EL (cell line): ENCODE measurements at places on chromosomes 3 and 15.
A peak's percentile ranks its signal among the peaks of the same experiment; 100 is the strongest.

GRCh38 chr3:45688194-45688881, 858 bp upstream of the SACM1L start:
- DNase-seq = peak; percentile 50

DNA sequence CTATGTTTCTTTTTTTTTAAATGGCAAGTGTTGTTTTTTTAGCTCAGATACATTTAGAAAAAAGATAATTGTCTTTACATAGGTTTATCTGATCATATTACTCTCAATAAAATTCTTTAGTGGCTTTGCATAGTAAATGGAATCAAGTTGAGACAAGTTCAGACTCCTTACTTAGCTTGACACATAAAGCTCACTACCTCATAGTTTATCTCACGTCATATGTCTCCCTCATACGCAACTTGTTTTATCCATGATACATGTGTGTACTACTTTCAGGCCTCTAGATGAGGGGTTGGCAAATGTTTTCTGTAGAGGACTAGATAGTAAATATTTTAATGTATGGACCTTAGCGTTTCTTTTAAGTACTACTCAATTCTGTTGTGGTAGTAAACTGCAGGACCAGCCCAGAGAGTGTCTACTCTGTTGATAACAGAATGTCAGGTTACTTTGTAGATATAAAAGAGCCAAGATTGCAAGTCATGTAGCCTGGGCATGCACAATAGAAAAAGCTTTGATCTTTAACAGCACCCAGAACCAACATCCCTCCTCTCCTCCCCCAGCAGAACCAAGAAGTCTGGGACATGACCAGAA, 28.2 kb upstream of the MGA start:
- DNase-seq = no peak

DNA sequence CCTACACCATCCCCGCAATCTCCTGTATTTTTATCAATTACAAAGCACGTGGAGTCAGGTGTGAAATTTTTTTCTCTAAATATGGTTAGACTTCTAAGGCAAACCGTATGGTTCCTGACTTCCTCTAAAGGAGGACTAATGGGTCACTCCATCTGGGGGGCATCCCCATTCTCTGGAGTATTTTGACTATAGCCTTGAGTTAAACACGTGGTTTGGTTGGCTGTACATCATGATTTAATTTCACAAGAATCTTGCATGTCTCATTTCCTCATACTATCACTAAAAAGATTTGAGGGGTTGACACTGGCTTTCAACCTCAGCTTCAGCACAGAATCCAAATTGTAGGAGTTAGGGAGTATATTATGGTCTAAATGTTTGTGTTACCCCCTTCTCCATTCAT, 25.3 kb upstream of the ZNF770 start:
- DNase-seq = peak; percentile 62

GRCh38 chr3:22263042-22263441, 512.0 kb upstream of the ZNF385D start:
- peak; percentile 73 for DNase-seq

GRCh38 chr3:67384016-67384415, 270.4 kb downstream of the SUCLG2 start:
- DNase-seq = no peak

- peak; percentile 74 for DNase-seq
Observed at GRCh38 chr3:58630076-58630709, 36.4 kb downstream of the FAM3D start.

GRCh38 chr15:90449206-90449735, 61.2 kb downstream of the IQGAP1 start:
- peak; percentile 45 for DNase-seq

DNA sequence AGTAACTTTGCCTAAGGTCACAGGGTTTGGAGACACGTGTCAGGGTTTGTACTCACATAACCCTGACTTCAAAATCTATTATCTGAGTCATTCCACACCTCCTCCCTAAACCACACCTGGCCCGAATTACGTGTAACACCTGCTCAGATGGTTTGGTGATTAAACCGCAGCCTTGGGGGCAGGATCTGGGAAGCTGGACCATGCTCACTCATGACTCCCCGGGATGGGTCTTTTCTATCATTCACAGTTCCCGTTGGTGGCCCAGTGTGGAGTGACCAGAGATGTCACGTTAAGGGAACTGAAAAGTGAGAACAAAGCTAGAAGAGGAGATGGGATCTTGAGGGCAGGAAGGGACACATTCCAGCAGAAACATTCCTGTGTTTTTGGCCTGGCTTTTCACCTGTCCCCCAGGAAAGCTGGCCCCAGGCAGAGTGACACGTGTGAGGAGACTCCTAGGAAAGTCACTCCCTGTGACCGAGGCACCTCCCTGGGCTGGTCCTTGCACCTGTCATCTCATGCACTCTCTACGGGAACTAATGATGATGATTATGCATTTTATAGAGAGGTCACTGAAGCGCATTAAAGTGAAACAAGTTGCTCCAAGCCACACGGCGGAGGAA, 75.4 kb upstream of the POMGNT2 start:
- DNase-seq = no peak
